ENCODE measurements at places on chromosomes 6 and 20.

GRCh38 chr6:85453490-85453889 is 3.6 kb downstream of the NT5E start:
- no peak for DNase-seq

DNA sequence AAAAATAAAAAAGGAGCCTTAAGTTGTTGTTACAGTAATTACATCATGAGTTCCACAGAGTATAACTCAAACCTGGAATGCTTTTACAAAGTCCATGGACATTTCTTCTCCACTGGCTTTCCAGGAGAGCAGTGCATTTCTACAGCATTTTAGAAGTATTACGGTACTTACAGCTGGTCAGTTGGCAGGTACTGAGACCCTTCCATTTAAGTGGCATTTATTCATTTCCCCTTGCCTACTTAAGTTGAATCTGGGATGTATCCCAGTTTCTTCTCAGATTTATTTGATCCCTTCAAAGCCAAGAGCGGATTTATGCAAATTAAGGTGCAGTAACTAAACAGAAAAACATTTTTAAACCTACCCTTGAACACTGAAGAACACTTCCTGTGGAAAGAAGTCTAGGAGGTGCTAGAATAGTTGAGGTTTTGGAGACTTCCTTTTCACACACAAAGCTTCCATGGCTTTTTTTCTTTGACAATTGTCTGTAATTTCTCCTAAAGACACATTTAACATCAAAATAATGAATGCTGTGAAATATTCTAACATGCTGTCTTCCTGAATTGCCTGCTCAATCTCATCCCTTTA is 3.4 kb downstream of the PRDM13 start:
- no peak for DNase-seq

GRCh38 chr6:158402184-158402583 is 89.9 kb downstream of the TULP4 start:
- DNase-seq, result no peak

- no peak for DNase-seq
These were observed 1.5 kb downstream of the PRRT1 start for GRCh38 chr6:32149932-32150870.

DNA sequence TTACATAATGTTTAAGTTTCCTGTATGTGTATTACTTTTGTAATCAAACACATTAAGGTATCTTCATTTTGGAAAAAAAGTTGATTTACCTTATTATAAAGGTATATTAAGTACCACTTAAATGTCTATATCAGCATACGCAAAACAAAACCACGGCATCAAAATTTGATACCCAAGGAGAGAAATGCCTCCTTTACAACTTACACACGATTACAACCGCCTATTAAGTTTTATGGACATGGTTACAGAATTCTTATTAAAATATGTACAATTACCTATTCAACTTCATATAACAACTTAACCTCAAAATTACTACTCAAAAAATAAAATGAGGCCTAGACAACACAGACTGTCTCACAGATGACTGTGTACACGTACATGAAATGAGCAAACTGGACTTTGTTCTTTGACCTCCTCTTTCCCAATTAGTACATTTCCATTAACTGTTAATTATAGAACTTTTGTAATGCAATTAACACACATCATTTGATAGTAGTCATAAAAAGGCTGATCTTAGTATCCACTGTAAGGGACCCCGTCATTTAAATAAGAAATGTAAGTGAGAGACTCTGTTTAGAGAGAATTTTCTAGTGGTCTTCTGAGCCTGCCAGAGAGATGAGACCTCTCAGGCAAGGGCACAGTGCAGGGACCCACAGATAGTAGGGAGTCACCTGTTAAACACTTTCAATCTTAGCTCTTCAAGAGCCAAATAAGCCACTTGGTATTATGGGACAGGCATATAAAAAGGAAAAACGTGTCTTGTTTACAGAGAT is 2.5 kb downstream of the DIDO1 start:
- DNase-seq, result no peak

DNA sequence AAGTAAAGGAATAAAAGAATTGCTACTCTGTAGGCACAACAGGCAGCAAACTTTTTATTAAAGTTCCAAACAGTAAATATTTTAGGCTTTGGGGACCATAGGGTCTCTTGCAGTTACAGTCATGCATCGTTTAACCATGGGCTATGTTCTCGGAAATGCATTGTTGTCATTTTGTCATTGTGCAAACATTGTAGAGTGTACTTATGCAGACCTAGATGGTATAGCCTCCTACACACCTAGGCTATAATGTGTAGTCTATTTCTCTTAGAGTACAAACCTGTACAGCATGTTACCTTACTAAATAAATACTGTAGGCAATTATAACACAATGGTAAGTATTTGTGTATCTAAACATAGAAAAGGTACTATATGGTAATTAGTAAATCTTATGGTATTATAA is 54.7 kb downstream of the CDS2 start:
- no peak for DNase-seq

GRCh38 chr6:167678102-167679101 is 148.3 kb upstream of the AFDN start:
- no peak for DNase-seq

DNA sequence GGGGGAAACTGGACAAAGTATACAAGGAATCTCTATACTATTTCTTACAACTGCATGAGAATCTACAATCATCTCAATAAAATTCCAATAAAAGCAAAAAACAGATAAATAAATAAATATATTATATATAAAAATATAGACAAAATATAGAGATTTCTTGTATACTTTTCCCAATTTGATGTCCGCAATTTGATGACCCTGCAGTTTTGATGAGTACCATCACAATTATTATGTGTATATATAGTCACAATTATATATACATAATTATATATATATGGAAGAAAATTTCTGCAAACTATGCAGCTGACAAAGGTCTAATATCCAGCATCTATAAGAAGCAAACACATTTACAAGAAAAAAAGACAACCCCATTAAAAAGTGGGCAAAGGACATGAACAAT is 169.2 kb upstream of the ATXN1 start:
- DNase-seq, result no peak

Measured in cortex of kidney (tissue), 1 donor.